ENCODE measurements at places on chromosomes 6 and 20.

- DNase-seq = no peak
Observed at GRCh38 chr20:7106910-7107309, 339.4 kb downstream of the BMP2 start.

DNA sequence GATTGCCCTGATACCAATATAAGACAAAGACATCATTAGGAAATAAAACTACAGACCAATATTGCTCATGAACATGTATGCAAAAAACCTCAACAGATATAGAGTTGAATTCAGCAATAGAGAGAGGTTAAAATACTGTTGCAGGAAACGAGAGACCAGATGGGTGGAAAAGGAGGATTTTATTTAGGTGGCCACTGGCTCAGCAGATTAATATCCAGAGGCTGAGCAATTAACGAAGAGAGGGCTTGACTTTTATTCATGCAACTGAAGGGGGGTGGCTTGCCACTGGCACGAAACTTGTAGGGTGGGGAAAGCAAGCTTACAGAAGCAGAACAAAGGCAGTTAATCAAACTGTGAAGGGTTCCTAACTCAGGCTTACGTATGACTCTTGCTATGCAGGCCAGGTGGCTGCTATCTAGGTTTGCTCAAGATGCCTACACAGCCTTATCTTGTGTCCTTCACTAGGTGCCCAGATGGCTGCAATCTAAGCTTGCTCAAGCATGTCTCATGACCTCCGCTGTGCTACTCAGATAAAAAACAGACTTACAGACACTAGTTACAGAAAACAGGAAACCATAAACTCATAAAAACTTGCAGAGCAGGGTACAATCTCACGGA is 126.4 kb downstream of the MMUT start:
- no peak for DNase-seq

DNA sequence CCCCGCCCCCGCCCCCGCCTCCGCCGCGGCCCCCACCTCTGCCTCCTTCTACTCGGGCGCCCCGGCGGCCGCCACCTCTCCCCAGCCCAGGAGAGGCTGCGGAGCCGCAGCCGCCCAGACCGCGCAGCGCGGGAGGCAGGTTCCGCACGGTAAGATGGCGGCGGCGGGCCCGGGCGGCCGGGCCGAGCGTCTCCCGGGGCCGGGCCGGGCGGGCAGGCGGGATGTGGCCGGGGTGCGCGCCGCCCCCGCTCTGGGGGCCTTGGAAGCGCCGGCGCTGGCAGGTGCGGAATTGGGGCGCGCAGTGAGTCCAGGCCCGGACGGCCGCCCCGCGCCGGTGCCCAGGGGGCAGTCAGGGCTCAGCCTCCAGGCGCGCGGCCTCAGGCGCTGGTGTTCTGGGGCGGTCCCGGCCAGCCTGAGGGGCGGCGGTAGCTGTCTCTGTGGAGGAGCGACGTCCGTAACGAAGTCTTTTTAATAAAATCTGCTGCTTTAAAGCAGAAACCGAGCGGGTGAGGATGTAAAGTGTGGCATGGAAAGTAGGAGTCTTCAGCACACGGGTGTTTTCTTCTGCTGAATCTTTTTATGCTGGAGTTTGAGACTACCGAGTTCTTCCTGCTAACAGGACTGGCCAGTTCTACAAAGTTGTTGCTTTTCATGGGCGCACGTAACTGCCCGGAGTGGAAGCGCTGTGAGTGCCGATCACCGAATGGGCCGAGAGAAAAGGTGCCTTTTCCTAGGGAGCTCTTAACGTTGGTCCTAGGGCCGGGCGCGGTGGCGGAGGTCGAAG is at the start of gene GID8:
GID8 (plus strand) TSS at position 43 of the 784 bp plus-strand sequence. CDS start 3,356 bp downstream, outside the sequence.
- no peak for DNase-seq

DNA sequence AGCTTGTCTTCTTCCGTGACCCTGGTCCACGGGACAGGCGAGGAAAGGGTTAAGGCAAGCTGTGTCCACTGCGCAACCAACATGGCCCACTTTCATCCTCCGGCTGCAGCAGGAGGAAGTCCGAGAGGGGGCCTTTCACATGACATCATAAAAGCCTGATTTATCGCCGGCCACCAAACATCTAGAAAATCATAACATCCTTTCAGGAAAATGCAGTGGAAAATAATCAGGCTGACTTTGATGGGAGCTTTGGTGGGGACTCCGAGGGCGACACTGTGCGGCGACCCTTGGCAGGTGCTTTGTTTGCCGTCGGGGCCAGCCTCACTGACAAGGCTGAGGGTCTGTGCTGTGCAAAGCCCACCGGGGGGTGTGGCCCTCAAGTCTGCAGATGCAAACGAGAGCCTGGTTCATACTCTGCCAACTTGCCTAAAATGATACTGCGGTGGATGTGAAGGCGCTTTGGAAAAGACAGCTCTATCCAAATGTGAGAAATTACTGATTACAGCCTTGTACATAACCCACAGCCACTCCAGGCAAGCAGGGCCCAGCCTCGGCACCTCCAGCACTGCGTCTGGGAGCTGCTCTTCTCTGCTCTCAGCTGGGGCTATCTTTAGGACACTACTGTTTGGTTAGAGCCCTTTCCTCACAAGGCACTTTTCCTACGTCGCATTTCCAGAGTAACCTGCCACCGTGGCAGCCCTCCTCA is 25.7 kb downstream of the FOXC1 start:
- no peak for DNase-seq

DNA sequence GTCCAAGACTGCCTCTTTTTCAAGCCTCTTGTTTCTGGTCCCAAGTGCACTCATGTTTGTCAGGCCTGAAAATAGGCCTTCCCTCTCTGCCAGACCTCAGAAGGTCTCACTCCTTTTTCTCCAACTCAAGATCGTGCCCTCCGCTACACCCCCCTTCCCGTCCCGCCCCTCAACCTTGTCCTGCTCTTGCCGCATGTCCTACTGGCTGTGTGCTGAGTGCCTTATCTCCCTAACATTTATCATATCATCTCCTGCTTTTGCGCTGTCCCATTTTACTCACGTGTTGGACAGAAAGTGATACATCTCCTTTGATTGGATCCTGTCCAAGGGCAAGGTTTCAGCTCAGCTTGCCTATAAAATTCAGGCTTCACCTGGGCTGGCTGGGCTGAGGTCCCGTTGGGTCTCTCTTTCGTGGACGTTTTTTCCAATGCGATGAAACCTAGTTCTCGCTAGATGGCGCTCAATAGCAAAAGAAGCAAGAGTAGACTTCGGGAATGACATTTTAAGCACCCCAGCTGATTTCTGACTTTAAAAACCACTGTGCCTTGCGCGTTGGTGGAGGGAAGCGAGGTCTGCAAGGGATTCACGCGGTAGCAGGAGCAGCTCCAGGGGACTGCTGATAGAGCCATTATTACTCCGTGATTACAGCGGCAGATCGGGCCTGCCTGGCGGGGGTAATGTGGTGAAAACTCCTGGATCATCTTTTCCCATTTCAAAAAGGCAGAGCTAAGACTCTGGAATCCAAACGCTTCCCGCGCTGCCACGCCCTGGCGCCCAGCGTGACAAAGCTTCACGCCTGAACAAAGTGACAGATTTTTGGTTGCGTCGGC is 137.6 kb downstream of the IMPG1 start:
- DNase-seq = peak; percentile 37

DNA sequence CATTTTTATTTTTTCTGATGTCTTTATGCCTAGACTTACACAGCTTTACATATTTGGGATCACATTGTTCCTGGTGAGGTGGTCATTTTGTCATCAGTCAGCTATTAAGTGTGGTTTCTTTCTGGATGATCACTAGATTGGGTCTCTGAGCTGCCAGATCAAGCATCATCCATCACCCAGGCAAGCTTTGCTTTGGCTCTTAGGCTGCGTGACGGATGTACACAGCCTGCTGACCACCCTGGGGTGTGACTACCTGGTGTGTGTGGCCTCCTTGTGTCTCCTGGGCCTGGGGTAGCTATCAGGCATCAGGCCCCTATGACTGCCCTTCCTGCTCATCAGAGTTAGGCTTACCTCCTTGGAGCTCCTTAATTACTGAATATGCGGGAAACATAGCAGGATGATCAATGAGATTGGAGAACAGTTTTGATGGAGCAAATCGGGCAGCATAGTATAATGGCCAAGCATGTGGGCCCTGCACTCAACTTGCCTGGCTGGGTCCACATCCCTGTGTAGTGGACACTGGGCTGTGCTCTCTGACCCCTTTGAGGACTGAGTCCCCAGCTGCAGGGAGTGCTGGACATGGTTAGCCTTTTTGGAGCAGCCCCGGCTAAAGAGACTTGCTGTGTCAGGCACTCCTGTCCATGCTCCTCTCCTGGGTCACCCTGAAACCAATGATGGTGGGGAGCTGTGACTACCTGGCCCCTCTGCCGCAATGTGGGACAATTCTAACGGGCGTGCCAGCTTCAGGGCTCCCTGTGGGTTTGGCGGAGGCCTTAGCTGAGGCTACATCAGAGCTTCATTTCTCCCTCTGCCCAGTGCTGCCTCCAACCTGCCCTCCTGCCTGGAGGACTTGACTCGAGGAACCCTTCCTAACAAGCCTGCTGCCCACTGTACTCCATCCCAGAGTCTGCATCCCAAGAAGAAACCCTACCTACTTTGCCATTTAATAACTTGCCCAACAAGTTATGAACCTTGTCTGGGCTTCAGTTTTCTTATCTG is 8.2 kb downstream of the DAAM2 start:
- no peak for DNase-seq

DNA sequence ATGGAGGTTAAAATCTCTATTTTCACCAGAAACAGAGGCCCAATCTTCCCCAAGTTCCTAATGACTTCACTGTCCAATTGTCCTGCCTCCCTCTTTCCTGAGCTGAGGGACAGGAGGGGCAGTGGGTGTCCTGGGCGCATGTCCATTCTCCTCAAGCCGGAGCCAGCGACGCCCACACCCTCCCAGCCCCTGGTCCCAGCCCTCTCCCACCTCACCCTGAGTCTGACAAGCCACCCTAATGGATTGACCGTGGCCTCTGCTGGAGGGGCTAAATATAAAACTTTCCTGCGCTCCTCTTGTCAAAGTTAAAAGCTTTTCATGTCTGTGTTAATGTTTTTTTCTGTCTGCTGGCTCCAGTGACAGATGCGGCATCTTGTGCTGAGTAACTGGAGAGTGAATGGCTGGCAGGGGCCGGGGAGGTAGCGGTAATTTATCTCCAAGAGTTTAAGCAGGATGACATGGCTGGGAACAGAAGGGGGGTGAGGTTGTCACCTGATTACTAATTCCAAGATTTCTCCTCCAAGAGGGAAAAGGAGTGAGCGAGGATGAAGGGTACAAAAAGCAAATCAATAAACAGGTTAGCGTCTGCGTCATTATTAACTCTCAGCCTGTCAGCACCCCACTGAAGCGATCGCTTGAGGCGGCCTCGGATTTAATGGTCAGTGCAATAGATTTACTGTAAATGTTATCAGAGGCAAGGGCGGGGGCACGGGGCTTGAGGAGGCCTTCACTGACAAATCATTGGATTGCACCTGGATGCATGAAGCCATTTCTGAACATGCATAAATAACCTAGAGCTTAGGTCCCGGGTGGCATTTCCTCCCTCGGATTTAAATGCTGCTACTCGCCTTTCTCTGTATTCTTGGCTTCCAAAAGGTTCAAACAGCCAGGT is 118.1 kb upstream of the MAFB start:
- DNase-seq = no peak

Measured in GM18507 (cell line).